ENCODE measurements at places on chromosomes 4 and X.
A peak's percentile ranks its signal among the peaks of the same experiment; 100 is the strongest.

DNA sequence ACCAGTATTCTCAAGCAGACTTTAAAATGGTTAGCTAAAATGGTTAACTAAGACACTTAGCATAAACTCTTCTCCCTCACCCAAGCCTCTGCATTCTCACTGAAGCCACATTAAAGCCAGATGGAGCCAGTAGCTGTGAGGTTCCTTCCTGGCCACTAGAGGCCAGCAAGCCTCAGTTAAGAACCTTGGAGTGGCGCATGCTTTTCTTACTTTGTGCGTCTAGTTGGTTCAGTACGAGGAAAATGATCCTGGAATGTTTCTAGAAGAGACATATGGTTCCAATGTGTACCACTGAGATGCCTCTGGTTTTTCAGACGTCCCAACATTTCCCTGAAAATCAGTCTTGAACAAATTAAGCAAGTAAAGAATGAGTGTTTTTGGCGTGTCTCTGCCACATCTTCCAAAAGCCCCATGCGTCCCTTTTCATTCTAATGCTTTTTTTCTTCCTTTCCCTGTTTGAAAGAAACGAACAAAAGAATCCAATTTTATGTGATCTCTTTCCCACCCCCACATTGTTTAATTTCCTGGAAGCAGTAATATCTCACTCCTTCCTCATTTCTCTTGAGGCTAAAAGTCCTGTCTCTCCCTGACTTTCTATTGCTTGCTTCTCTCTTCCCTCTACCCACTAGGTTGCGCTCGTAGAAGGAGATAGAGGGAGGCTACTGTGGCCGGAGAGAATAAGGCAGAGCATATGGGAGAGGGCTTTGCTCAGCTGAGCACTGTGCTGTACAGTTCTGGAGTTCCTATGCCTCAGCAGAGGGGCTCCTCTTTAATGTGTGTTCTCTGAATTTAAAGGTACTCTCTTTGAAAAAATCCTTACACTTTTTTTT, 82.9 kb upstream of the TAB3 start:
- DNase-seq: peak; percentile 38

GRCh38 chrX:124087000-124087746, 125.7 kb downstream of the STAG2 start:
- DNase-seq: no peak

DNA sequence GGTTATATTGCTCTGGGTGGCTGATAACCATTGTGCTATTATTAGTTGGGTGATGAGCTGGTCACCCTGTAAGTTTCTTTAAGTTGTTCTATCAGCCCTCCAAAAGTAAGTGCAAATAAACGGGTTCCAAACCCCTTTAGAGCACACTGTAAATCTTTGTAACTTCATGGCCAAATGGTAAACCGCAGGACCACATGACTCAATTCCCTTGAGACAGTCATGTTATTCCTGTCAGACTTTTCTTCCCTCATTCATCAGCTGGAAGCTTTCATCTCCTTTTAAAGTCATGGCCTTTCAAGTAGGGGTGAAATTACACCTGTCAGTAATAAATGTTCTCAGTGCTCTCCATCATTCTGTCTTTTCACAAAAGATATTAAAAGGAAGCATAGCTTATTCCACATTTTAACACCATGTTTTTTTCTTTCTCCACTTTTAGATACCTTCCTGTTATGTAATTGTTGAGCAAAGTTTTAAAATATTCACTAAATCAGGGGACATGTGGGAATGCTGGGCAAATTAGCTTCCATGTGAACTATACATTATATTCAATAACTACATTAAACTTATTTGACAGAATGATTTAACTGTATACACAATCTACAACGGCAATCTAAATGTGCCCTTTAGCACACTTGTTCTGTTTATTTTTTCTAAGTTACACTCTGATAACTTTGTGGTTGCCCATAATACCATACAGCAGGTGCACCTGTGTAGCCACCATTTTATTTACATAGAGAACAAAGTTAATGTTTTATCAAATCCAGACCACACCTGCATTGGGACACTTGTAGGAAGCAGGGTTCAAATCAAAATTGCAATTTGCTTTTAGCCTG, 275.5 kb downstream of the CFAP299 start:
- DNase-seq: no peak

DNA sequence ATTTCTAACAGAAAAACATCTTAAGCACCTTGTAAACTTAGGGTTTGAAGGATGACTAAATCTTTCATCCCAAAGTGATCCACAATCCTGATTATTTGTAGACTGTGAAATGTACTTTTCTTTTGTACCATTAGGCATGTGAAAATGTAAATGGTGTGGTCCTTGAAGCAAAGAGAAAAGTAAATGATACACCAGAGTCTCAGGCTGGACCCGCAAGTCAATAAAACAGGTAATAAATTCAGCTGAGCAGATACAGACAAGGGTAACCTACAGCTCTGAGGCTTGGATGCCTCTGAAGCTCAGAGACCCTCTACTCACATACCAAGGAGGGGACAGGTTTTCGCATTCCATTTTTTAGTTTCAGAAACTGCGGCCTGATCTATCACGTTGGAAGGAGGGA, 2.8 kb upstream of the LAP3 start:
- no peak for DNase-seq

- DNase-seq: no peak
These were observed 460.3 kb downstream of the SPRY1 start for GRCh38 chr4:123856689-123857545.

DNA sequence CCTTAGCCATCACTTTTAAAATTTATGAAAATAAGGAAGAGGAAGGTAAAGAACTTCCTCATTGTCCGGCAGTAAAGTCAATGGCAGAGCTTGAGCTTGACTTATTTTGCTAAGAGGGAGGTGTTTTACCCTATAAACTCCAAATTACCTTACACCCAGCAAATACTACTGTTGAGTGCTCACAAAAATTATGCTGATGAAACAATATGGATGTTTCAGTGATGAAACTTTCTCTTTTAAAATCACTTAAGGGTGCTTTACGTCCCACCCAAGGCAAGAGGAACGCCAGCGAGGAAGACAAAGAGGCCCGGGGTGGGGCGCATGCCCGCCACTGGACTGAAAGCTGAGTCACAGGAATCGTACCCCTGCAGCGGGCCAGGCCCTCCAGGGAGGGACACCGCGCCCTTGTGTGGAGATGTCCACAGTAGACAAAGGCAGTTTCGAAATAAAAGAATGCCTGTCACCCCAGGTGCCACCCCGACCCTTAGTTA, 560 bp upstream of the TMSB4X start:
- no peak for DNase-seq

DNA sequence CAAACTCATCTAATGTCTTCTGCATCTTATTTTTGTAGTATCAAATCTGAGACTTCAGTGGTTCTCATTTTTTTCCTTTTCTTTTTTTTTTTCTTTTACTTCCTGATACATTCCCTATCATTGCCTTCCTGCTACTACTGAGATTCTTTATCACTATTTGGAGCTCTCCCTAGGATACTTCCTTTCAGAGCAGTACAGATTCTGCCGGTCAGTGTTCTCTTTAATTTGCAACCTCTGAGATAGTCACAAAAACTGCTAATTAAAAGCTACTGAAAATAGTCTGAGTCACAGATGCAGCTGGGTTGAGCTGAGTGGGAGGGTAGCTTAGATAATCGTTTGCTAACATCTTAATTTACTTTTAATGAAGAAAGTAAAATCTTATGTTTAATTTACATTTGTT, 1279.7 kb downstream of the ARAP2 start:
- no peak for DNase-seq

GRCh38 chr4:102604222-102604940, 103.2 kb downstream of the NFKB1 start:
- no peak for DNase-seq

DNA sequence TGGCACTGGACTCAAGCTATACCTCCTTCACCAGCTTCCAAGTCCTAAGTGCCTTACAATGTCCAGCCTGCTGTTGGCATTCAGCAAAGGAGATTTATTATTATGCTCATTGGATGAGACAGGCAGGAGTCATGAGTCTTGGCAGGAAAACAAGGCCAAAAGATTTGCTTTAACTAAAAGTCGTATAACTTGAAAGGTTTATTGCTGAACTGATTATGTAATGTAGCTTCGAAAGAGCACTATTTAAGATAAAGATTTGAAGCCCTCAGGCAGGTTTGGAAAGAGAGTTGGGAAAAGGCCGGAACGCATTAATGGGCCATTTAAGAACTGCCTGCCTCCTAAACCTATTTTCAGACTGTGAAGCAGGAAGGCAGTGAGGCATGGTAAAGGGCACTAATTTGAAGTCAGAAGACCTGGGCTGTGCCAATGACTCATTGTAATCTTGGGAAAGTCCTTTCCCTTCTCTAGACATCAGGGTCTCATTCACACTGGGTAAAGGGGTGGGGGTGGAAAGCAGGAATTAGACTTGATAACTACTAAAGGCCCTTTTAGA, 280.5 kb upstream of the EDA2R start:
- DNase-seq: no peak

- DNase-seq: no peak
These were observed 25.5 kb downstream of the MID2 start for GRCh38 chrX:107851215-107851614.

DNA sequence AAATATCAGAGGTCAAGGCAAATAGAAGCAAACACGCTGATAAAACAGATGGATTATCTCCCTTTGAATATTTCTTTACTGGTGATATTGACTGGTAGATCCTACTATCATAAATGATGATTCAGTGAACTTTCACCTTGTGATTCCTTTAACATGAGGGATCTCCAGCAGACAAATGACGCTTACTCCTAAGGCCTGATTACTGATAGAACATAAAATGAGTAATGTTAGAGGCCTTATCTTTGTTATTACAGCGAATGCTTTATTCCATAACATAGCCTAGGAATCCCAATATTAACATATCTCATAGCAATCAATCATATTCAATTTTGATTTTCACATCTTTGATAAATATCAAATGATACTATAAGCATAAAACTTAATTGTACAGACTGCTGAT, 152.3 kb downstream of the SLC10A7 start:
- no peak for DNase-seq

DNA sequence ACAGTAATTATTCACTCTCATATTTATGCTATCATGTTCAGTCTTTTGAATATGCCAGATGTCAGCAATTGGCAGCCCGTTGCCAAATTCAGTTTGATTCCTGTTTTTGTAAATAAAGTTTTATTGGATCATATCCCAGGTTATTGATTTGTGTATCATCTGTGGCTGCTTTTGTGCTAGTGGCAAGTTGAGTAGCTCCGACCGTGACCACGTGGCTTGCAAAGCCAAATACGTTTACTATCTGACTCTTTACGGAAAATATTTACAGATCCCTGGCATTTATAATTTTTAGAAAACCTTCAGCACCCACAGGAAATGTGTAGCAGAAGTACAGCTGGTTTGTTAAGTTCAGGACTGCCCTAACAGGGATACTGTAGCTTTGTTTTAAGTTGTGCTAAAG, 67.4 kb downstream of the VCX2 start:
- no peak for DNase-seq

DNA sequence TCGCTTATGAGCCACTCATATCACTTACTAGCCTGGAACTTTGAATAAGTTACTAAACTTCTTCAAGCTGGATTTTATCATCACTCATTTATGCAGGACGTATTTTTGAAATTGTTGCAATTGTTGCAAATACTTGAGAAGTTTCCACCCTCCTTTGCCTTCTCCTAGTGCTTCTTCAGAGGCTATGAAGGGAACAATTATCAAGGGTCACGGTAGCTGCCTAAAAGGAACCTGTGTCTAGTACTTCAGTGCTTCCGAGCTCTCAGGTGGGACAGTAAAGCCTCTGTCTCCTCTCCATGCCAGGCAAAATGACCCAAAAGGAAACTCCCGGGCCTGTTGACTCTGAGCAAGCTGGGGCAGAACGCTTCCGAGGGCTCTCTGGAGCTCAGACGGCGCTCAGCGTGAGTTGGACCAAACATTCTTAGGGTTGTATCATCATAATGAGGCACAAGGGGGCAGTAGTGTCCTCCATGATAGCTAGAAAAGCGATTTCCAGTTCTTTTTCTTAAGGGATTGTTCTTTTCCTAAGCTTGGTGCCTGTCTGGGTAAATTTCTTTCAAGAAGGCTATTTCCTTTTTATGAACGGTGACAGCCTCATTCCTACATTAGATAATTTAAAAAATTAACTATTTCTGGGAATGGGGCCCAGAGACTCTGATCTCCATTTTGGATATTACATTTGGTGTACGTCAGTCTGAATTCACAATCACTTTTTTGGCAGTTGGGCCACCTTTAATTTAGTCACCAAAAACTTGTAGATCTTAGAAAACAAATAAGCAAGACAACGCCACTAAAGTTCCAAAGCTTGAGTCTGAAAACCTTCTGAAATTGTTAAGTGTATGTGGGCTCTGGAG, 73.1 kb downstream of the PACRGL start:
- DNase-seq: peak; percentile 63

GRCh38 chr4:121555315-121556107, 141.3 kb downstream of the ANXA5 start:
- no peak for DNase-seq

DNA sequence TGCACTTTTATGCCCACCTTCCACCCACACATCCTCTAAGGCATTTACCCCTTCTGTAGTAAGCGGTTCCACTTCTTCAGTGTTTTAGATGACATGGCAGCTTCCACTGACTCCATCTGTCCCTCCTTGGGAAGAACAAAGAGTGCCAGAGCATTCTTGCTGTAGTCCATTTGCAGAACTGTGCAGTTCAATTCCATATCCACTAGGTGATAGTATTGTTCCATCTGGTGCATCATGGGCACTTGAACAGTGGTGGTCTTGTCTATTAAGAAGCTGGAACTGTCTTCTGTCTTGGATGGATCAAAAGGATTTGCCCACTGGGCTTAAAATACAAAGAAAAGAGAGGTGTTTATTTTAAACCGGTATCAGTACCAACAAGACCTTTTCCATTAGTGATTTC, 3.5 kb downstream of the SERPINA7 start:
- DNase-seq: no peak

GRCh38 chr4:5609306-5610007, 98.9 kb downstream of the EVC2 start:
- DNase-seq: no peak

DNA sequence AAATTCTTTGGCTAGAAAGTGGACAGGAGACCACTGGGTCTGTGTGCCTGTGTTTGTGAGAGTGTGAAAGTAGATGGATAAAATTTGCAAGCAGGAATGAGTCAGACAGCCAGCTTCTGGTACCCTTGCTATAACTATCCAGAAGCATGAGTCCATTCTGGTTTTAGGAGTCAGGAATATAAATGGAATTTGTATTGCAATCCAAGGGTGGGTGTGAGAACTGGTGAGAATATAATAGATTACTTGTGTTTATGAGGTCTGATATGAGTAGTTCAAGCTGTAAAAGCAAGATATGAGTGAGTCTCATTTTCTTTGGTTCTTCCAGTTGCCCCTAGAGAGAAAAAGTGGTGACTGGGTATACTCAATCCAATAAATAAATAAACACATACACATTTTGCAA, 212.7 kb upstream of the TAPT1 start:
- no peak for DNase-seq

- peak; percentile 55 for DNase-seq
These were observed 882 bp downstream of the MRFAP1 start for GRCh38 chr4:6641164-6641970.

- DNase-seq: peak; percentile 37
These were observed 185.7 kb downstream of the AFAP1 start for GRCh38 chr4:7753931-7754465.

Data from MM.1S (cell line).